ENCODE measurements at places on chromosomes 11 and 22.

- DNase-seq = no peak
Observed at GRCh38 chr11:99987821-99988470, 699.1 kb upstream of the ARHGAP42 start.

- DNase-seq = no peak
Observed at GRCh38 chr11:43723617-43724016, 43.1 kb downstream of the HSD17B12 start.

DNA sequence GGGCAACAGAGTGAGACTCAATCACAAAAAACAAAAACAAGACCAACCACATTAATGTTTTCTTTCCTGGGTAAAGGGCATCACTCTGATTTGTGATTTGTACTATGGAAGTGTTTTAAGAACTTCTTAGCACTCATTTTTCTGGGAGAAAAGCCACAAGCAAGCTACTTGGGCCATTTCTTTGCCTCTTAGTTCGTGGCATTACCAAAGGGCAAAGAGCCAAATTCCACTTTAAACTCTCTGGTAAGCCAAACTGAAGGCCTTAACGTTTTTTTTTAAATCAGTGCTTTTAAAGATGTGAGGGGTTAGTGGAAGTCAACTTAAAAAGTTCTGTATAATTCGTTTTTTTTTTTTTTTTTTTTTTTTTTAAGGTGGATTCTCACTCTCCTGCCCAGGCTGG is 36.9 kb downstream of the CAT start:
- DNase-seq = no peak

DNA sequence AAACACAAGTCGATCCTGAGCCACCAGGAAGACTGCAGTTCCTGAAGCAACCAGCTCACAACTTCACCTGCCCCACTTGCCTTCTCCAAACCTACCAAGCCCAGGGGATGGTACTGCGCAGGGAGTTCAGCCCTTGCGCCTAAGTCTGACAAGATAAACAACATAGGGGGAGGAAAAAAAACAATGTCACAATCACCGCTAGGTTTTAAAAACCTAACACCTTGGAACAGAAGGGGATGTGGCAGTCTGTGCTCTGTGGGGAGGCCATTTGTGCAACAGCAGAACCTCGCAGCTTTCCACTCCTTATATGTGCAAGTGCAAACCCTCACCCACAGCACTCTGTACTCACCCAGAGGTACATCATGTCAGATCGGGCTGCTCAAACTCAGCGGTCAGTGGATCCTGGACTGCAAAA is 134.2 kb downstream of the RBFOX2 start:
- DNase-seq = peak; percentile 34

DNA sequence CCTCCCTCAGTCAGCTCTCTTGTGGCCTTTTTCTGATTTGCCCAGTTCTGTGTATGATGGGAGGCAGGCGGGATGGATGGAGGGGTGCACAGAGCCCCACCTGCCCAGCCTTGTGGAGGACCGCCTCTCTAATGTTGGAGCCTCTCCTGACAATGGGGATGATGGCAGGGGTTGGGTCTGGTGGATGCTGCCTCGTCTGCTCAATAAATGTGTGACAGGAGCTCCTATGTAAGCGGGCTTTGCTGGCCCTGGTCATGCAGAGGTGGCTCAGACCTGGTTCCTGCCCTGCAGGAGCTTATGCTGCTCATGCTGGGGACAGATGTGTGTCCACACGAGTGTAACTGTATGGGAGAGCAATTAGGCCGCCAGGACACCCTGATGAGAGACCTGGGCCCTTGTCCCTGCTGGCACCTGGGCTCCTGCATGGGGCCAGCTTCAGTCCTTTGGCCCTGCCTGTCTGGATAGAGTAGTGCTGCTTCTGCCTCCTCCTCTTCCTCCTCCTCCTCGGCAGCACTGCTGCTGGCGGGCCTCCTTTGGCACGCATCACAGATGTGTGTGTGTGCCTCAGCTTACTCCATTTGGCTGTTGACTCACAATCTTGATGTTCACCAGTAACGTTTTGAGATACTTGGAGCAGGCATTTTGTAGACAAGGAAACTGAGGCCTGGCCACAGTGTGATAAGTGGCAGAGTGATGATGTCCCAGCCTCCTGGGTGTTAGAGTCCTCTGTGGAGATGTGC is 131.0 kb downstream of the TBC1D22A start:
- no peak for DNase-seq

All from epithelial cell of esophagus (primary cell).